ENCODE measurements at places on chromosomes 12 and 14.
A peak's percentile ranks its signal among the peaks of the same experiment; 100 is the strongest.

DNA sequence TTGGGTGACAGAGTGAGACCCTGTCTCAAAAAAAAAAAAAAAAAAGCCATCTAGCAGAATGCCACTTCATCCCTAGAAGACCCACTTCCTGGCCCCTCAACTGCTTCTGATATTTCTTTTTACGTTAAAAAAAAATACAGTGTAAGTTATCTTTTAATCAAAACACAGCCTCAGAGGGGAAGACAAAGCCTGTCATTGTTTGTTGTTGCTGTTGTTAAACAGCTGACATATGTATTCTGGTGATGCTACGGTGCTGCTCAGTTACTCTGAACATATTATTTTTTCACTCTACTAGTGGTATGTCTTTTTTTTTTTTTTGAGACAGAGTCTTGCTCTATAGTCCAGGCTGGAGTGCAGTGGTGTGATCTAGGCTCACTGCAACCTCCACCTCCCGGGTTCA is 75.4 kb downstream of the PAPLN start:
- DNase-seq, result no peak

DNA sequence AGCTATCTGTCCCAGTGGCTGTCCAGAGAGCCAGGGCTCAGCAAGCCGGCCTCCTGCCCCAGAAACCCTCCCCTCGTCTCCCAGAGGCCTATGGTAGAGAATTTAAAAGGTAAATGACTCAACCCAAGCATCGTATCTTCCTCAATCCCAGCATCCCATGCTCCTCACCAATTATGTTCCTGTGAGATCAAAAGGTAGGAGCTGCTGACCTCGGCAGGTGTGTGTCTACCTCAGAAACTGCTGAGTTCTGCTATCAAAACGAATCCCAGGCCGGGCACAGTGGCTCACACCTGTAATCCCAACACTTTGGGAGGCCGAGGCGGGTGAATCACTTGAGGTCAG is 49.3 kb downstream of the FOXN3 start:
- no peak for DNase-seq

DNA sequence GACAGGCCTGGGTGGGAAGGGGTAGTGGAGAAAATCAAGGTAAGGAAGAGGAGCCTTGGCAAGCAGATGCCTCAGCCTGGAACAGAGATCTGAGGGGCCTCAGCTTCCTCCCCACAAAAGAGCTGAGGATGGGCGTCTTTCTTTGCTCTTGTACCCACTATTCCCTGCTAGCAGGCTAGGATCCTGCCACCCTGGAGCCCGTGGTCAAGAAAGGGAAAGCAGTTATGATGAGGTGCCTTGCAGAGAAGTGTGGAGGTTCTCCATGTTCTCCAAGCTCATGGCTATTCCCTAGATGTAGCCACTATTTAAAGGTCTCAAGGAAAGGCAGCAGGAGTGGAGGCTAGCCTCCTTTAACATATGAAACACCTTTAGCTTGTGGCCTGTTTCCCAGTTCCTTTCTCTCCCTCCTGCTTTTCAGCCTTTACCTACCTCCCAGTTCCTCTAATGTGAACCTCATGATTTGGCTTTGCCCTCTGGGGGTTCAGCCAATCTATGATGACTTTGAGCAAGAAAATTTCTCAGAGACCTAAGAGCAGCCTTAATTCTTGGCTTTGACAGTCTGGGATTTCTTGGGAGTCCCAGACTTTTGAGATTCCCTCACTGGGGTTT is 1.1 kb downstream of the IKZF4 start:
- DNase-seq, result no peak

- no peak for DNase-seq
Observed at GRCh38 chr14:75433631-75434071, 5.8 kb downstream of the JDP2 start.

DNA sequence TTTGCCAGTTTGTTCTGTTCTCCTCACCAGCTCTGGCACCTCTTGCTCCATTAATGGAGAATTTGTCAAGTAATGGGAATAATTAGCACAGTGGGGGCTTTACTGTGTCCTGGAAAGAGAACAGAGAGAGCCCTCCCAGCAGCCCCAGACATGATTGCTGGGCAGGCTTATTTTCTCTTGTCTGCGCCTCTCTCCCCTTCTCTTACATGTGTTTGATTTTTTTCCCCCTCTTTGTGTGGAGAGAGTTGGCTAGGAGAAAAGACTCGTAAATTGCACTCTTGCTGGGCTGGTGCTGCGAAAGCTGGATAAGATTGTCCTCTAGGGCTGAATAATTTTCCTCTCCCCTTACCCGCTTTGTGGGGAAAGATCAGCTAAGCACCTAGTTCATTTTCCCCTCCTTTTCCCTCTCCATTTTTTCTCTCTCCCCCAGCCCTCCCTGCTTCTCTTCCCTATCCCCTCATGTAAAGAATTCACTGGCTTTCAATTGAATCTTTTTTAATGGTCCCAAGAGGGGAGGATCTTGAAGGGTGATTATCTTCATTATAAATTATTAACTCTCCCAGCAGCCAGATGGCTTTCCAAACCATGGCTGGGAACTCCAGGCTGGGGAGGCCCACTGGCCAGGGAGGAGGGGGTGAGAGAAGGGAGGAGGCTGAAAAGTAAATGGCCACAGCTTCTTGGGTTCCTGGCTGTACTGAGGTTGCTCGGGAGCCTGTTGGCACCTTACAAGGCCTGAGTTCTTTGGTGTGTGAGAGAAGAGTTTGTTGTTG is 62.2 kb downstream of the NRXN3 start:
- DNase-seq, result peak; percentile 59

GRCh38 chr14:61584331-61584741 is 111.0 kb upstream of the HIF1A start:
- no peak for DNase-seq

DNA sequence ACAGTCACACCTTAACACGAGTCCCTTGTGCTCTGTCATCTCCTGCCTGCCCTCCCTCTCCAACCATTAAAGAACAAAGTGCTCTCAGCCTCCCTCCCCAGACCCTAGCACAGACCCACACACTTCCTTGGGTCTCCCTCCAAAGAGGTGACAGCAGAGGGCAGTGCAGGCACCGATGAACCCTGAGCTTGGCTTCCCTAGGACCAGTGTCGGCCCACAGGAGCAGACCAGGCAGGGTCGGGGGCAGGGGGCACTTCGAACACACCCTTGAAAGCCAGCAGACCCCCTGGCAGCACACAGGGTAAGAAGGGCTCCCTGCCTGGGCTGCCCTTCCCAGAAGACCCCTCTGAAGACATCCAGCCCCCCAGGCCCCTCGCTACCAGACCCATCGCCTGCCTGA is 7.0 kb downstream of the CDK2AP1 start:
- DNase-seq, result no peak

DNA sequence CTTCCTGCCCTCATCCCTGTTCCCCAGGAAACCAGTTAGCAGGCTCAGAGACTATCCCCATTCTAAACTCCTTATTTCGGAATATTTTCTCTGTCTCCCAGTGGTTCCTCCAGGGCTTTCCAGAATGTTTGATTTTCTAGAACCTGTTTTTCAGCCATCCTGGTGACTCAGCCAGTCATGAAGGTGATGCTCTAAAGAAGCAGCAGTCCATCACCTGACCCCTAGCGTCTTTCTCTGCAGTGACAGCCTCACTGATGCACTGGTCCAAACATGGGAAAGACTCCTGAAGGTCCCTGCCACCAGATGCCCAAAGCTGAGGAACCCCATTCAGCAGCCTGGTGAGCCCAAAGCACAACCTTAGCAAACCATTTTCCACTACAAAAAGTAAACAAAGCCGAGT is 212.6 kb downstream of the PHETA1 start:
- no peak for DNase-seq

- DNase-seq, result no peak
Observed at GRCh38 chr12:95227818-95228356, 10.3 kb downstream of the VEZT start.

GRCh38 chr12:15404485-15404884 is 82.2 kb downstream of the PTPRO start:
- no peak for DNase-seq

GRCh38 chr14:61470261-61470960 is 149.0 kb downstream of the PRKCH start:
- DNase-seq, result peak; percentile 18

DNA sequence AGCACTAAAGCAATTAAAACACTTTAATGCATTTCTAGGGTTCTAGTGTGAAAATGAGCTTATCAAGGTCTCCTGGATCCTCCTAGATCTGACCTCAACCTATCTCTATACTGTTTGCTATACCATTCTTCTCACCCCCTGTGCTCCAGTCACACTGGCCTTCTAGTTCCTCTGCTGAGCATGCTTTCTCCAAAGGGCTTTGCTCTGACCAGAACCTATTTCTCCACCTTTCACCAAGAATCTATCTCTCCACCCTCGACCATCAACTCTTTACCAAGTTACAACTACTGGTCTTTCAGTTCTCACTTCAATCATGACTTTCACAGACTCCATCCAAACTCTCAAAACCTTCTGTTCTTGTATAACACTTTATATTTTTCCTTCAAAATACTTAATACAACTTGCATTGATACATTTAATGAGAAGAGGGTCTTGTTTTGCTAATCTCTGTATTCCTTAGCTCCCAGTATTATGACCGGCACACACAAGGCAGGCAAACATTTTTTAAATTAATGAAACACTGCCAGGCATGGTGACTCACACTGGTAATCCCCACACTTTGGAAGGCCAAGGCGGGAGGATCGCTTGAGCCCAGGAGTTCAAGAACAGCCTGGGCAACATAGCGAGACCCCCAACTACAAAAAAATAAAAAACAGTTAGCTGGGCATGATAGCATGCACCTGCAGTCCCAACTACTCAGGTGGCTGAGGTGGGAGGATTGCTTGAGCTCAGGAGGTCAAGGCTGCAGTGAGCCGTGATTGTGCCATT is 22.8 kb downstream of the PPP1R12A start:
- no peak for DNase-seq

GRCh38 chr12:117067016-117067415 is 32.2 kb downstream of the TESC start:
- no peak for DNase-seq

- DNase-seq, result no peak
Observed at GRCh38 chr12:110289044-110289710, 8.1 kb downstream of the ATP2A2 start.

DNA sequence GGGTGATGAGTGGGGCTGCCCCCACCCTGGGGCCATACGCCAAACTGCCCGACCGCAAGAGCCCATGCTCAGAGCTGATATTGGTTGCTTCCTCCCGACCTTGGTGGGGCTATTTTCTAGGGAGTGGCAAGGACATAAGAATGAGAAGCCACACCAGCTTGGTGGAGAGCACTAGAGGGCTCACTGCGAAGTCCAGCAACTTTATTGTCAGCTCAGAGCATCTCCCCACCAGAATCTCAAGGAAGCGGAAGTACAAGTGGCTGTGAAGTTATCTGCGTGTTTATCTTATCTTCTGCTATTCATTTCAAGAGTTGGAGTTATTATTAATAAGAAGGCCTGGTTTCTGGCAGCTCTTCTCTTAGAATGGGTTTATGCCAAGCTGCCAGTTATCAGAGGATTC is 4.9 kb upstream of the PLXNC1 start:
- DNase-seq, result no peak

DNA sequence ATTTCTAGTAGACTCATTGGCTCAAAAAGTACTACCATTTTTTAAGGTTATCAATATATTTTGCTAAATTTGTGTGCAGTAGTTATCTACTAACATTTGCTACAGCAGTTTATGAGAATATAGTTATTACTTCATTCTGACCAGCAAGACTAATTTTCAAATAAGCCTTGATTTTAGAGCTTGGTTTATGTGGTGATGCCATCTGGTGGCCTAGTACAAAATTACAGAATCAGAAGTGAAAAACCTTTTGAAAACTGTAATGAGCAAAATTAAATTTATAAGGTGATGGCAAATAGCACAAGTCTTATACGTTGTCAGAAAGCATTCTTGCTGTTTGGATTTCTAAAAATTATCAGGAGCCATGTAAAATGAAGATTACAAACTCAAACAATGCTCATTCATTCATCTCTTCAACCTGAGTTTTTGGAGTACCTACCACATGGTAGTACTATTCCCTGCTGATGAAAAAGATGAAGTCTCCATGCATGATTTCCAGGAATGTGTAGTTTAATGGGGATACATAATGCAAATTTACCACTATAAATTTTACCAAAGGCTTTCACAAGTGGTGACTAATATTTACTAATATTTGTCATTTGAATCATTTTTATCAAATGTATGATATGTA is 51.0 kb downstream of the MAGOHB start:
- DNase-seq, result no peak

GRCh38 chr12:132284827-132285741 is 44.3 kb downstream of the GALNT9 start:
- DNase-seq, result no peak

- DNase-seq, result no peak
Observed at GRCh38 chr12:40632933-40633332, 59.3 kb upstream of the CNTN1 start.

GRCh38 chr14:100469632-100470522 is 117.3 kb downstream of the BEGAIN start:
- no peak for DNase-seq

DNA sequence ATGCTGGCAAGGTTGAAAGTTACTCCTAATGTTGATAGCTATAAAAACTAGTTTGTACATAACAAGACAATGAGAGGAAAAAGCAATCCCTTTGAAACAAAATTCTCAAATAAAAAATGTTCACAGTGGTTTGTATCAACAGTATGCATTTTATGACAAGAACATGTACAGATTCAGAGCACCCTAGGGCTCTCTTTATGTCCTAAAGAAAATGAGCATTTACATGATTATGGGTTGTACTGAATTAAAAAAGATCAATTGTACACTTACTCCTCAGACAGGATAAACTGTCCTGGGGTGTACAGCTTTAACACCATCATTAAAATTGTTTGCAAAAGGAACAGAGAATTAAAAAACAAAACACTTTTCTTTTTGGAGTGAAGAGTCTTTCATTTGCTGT is 22.2 kb downstream of the PPP1CC start:
- no peak for DNase-seq

DNA sequence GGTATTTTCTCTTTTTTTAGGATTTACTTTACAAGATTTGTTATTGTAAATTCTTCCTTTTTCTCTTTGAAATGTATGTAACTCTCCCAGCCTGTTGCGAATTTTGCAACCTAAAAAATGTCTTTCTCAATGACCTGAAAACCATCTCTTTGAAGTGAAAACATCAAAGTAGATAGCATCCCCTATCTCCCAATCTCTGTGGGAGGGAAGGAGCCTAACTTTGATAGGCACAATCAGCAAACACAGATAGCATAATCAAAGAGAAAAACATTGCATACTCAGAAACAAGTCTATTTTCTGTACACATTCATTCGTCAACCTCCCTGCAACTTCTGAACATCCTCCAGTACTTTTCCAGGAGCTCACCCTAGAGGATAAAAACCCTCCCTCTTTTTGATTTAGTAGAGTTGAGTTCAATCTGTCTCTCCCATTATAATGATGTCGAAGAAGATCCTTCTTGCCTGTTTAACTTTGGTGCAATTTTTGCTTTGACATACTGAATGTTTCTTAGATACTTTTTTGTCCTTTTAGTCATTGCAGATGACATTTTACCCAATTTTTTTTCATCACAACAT is 849.2 kb upstream of the LRFN5 start:
- DNase-seq, result no peak

- no peak for DNase-seq
Observed at GRCh38 chr12:87768501-87769287, 260.5 kb downstream of the C12orf50 start.

- DNase-seq, result no peak
Observed at GRCh38 chr12:74941670-74942069, 268.0 kb downstream of the KCNC2 start.
